ENCODE measurements at places on chromosomes 5 and 9.

DNA sequence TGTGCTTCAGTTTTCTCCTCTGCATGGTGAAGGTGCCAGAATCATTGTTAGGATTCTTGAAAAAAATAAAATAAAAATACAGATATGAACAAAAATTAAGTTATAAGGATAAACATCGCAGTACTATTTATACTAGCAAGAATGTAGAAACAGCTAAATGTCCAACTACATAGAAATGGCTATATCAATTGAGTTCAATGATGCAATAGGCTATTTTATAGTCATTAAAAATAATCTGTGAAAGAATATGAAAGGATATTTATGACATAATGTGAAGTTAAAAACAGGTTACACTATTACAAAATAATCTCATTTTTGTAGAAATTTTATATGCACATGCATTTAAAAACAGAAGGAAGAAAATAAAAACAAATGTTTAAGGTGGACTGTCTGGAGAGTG, 198.7 kb upstream of the TRIM32 start:
- no peak for DNase-seq

- DNase-seq = no peak
These were observed 396.9 kb downstream of the AGTPBP1 start for GRCh38 chr9:85344901-85345300.

- DNase-seq = no peak
These were observed 19.9 kb upstream of the CDH6 start for GRCh38 chr5:31173614-31174013.

GRCh38 chr5:10493884-10494283, 52.2 kb downstream of the ROPN1L start:
- DNase-seq = no peak

DNA sequence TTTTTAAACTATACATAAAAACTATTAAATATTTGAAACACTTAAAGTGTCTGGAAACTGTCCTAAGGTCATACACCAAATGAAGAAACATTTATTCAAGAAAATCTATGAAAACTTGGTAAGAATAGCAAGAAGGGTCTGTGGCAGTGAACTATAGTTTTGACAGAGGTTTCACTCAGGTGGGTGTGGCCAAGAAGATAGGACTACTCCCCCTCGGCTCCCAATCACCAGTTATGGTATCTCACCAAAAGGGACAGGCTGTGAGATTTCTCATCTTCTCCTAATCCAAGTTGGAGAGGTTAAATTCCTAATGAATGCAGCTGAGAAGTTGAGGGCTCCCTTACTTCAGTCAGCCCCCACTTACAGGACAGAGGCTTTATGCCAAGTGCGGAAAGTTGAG, 2.9 kb downstream of the ARSK start:
- no peak for DNase-seq

DNA sequence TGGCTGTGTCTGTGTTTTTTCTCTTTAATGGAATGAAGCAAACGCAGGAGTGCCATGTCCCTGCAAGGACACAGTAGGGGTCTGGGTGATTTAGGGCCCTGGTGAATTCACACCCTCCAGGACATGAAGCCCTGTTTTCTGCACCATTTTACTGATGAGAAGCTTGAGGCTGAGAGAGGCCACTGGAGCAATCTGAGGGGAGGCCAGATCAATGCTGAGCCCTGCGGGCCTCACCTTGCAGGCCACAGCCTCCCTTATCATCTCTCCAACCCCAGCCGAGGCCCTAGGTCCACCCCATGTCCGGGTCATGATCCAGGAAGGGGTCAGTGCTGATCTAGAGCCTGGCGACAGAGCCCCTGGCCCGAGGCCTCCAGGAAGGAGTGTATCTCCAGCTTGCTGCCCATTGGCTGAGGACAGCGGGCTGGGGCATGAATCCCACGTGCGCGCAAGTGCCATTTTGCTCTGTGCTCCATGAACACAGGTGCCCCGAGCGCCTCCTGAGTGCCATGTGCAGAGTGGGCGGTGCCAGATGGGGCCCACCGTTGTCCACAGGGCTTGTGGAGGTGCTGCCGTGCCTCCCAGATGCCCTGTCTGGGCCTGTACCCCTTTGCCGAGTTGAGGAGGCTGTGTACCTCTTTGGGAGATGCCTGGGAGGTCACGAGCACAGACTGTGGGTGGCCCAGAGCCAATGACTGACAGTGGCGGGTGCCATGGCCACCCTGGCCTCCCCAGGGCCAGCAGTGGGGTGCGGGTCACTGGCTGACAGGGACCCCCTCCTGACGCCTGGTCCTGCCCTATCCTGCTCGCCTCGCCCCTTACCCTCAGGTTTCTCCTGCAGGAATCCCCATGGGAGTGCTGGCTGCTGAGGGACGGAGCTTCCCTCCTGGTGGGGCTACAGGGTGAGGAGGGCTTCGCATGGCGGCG, 32.3 kb upstream of the LPCAT1 start:
- no peak for DNase-seq

DNA sequence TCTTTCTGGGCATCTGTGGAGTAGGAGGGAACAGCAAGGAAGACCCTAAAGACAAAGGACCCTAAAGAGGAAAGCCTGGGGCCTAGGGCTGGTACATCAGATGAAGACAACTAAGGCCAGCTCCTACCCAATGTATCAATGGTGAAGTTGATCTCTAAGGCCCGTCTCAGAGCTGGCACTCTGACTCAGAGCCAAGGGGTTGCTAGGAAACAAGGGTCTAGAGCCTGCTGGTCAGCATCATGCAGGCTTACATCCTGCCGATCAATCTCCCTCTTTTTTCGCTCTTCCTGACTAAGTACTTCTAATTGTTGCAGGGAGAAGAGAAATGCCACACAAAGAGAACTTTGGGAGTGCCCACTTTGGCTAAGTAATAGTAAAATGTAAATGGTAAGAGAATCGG, 26.2 kb downstream of the TRIM32 start:
- DNase-seq = no peak

DNA sequence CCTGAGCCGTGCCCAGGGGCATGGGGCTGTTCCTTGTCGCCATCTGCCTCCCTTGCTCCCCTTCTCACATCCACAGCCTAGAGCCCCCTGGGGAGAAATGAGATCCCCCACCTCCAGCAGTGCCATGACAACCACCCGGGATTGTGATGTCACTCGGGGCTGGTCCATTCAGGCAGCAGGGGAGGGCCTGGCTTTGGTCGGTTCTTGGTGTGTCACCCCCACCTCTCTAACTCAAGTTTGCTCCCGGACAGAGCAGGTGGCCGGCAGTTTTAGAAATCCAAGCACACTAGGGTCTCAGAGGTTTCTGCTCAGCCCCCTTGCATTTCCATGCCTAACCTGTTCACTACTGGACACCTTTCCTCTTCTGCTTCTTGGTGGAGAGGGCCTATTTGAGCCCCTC, at the start of gene ACTL7B:
Gene ACTL7B, minus strand, starts transcription at position 99 of the 400 bp plus-strand sequence. Its CDS starts 56 bp downstream, at position 43.
- DNase-seq = no peak

- DNase-seq = no peak
These were observed 3.6 kb downstream of the PTGER4 start for GRCh38 chr5:40683305-40683704.

GRCh38 chr9:79598562-79599345, 27.0 kb downstream of the TLE4 start:
- no peak for DNase-seq

DNA sequence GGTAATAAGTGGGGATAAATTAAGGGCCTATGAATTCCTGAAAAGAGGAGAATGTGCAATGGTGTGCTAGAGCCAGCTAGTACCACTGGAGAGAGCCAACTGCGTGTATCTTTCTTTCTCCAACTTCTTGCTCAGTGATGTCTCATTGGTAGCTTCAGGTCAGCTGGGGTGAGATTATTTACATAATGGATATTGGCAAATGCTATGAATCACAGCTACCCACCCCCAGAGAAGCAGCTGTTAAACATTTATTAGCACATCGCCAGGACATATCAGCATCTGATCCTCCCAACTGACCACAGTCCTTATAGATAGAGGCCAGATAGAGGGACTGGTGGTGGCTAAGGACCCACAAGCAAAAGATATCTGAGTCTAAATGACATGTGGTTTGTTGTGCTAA, 421.3 kb downstream of the ACTL7B start:
- DNase-seq = no peak

DNA sequence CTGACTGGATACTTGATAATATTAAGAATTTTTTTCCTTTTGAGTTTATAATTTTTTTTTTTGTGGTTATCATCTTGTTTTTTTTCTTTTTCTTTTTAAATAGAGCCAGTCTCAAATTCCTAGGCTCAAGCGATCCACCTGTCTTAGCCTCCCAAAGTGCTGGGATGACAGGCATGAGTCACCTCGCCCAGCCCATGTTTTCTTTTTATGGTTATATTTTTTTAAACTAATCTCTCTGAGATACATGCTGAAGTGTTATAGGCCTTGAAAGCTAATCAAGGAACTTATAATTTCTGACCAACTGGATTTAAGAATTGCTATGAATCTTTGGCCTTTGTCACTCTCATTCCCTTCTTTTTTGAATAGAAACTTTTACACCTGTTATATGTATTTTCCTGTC, 6.8 kb upstream of the AMACR start:
- no peak for DNase-seq

- DNase-seq = no peak
These were observed 7.3 kb downstream of the FCN2 start for GRCh38 chr9:134887686-134888602.

DNA sequence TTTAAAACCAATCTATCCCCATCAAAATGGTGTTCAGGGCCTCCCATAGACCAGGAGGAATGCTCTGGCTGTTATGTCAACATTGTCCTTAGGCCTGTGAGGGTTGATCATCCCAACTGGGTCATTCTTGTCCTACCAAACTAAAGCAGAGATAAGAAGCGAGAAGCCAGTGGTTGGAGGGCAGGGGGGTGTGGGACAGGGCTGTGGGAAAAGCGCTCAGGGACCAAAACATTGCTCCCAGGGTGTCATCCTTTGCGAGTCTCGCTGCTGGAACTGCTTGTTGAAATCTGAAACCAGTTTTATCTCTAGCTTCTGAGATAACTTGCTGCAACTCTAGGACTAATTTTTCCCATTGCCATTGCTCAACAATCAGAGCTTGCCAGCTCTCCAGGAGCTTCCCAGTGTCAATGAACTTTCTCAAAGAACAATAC, 48.1 kb downstream of the SPATA31C2 start:
- no peak for DNase-seq

- DNase-seq = peak; percentile 55
These were observed at the start of gene KLHL9 for GRCh38 chr9:21334701-21335632. TSS of gene KLHL9 (minus strand) at chr9:21335404. CDS start at chr9:21334859, 545 bp downstream.

- no peak for DNase-seq
These were observed 10.7 kb downstream of the SMAD5 start for GRCh38 chr5:136143312-136143711.

GRCh38 chr5:29162297-29162696, 2031.2 kb upstream of the CDH6 start:
- DNase-seq = no peak

- DNase-seq = no peak
These were observed 217.5 kb downstream of the RAB3C start for GRCh38 chr5:58800356-58800755.

GRCh38 chr5:79529110-79529509, 15.2 kb upstream of the HOMER1 start:
- no peak for DNase-seq

DNA sequence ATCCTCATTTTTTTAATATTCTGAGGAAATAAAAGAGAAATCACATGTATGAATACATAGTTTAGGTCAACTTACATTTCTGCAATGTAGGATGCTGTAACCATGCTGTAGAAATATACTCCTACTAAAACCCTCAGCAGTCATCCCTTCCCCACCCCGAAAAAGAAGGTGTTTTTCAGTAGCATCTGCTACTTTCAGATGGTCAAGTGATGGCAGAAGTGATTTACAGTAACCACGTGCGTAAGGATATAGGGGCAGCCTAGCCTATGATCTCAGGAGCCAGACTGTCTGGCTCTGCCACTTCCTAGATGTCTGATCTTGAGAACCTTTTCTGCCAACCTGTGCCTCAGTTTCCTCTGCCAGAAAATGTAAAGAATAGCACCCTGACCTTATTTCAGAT, 26.0 kb upstream of the SYK start:
- no peak for DNase-seq

DNA sequence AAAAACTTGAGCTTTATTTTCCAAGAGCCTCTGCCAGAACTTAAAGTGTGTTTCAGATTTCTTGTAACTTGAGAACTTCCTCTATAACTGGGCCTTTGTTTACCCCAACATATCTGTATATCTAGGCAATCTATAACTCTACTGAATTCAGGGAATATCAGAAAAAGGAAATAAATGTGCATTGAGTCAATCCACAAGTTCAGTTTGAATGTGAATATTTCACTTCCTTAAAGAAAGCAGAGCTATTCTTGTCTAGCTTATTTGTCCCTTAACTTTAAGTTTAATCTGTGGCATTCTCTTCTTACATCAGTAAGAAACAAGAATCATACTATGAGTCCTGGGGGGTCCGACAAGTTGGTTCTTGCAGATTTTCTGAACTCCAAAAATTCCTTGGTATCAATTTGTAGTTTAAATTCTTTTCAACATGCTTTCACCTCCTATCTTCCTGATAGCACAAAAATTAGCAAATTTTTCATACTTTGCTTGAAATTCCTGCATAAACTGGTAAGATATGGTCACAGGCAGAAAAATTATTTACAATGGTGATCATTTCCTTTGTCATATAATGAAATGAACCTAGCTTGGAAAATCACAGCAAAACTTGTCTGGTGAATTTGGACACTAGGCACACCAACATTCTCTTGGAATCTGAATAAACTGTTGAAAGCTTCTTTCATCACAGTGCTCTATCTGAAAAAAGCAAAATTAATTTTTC, 19.8 kb upstream of the ITGA1 start:
- no peak for DNase-seq

GRCh38 chr5:172178301-172178987, 9.6 kb downstream of the STK10 start:
- DNase-seq = no peak

DNA sequence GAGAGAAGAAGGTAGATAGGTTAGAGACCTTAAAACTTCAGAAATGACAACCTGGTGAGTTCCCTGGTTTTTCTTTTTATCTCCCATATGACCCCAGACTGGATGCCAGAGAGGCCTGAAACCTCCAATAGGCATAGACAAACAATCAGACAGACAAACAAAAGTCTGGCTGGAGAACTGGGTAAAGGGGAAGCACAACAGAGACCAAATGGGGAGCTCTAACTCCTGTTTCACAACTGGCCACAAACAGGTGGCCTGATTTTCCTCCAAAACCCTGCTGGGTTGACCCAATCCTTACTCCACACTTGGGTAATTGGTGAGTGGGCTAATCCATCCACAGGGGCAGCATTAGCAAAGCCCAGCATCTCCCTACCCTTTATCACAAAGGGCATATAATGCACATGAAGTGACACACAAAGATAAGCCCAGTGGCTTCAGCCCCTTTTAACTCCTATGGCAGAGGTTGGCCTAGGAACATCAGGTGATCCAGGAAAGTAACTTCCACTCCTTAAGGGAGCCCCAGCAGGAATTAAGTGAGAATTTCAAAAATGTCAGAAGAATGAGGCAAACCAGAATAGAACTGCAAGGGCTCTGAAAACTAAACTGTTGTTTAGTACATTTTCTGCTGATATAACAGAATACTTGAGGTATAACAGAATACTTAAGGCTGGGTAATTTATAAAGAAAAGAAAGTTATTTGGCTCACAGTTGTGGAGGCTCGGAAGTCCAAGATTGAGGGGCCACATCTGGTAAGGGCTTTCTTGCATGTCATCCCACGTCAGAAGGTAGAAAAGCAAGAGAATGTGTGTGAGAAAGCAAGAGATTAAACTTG, 60.9 kb upstream of the ROR2 start:
- DNase-seq = no peak

DNA sequence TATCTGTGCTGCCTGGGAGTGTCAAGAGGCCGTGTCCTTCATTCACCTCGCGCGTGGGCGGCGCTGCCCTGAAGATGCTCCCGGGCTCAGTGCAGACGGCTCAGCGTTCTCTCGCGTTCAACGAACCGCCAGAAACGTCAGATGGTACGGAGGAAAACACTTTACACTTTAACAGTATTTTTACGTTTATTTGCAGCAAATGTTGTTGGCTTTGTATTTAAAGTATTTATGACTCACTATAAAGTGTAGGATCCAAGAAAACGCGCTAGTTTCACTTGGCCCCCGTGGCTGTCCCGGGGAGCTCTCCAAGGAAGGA, 544 bp upstream of the ERCC6L2 start:
- no peak for DNase-seq

Measured in C1 segment of cervical spinal cord (tissue), 14 donors.